ENCODE measurements at places on chromosomes 7 and 10. TPM values are rescaled to one million over a fixed set of nuclear protein-coding genes. Genes with fewer than 3 reads are reported as not detected.

DNA sequence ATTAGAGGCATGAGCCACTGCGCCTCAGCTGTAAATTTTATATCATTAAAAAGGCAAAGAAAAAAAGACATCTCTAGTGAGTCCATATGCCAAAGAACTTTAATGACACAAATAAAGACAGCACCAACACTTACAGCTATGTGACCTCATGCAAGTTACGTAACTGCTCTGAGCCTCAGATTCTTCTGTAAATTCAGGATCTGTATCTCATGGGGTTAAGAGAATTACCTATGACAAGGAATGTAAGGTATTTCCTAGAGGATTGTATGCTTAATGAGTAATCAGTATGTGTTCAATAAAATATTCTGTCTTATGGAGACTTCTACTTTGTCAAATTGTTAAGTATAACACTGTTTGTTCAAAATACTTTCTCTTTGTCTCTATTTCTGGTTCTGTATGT is 274.0 kb upstream of the GLI3 start:
- no peak for DNase-seq

MSRB2 gene
- total RNA-seq, result 49.6 TPM

MBL2 gene
- total RNA-seq, result not detected

DNA sequence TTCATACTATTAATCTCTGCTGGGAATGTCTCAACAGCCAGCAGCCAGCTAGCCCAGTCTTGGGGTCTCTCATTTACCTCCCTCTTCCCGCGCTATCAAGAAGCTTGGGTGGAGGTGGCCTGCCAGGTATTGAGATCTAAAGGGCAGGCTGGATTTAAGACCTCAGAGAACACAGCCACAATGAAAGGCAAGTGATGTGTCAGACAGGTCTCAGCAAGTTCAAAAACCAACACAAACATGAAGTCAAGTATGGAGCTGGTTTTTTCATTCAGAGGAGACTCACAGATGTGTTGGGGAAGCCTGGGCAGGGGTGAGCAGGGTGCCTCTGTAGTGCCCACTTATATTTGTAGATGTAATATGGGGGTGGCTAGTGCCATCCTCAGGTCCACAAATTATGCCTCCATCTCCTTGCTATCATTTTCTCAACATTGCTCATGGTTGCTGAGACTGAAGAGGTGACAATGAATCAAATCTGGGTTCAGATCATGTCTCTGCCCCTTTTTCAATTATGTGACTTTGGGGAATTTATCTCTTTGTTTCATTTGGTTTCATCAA is 27.7 kb upstream of the CROT start:
- DNase-seq, result no peak

DNA sequence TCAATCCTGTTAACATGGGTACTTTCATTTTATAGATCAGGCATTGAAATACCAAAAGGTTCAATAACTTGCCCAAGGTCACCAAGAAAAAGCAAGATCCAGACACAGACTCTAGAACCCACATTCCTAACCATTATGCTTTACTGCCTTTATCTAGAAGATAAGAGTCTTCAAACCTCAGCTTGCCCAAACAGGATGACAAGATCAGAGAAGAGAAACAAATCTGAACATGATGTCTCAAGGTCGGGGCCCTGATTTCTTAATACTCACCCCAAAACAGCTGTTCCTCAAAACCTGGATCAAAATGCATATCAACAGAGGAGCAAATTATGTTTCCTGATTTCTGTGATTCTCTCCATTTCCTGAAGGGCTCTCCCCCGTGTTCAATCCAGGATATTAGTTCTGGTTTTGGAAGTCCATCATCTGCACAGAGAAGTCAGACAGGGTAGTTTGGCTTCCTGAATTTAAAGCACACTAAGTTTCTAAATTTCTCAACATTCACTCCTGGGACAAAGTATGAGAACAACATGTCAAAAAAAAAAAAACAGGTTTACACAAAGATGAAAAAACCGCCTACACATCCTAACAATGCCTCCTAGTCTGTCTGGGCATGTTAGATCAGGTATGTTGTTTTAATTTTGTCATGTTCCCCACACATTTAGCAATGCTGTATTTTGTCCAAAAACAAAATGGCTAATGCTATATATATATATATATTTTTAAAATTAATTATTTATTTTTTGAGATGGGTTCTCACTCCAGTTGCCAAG is 16.2 kb downstream of the ZNF786 start:
- DNase-seq, result no peak

IFIT1B gene
- not detected for total RNA-seq

DNA sequence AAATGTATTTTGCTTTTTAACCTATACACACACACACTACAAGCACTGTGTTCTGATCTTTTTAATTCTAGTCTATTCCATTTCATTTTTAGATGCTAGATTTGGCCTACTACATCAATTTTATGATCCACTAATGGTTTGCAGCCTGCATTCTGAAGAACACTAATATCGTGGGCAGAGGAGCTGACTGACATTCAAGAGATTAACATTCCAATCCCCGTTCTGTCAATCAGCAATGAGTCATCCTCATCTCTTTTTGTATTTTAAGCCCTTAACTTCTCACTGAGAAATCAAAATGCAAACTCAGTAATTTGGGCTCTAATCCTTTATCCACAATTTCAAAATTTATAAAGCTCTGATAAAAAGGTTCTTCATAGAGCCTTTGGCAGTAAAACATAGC is 47.1 kb upstream of the GAD2 start:
- DNase-seq, result no peak

GRCh38 chr7:136370137-136370536 is 393.0 kb upstream of the MTPN start:
- DNase-seq, result no peak

Data from thyroid gland (tissue), 4 donors.